ENCODE measurements at places on chromosomes 6 and 20.

- H3K4me3 ChIP-seq = no peak overlapping the region
- no peaks in the 10 kb centered on the region for H3K4me1 ChIP-seq
- H3K27me3 ChIP-seq = peaks cover 32% of the 10 kb centered on the region
- no peaks in the 10 kb centered on the region for H3K36me3 ChIP-seq
- no peak overlapping the region for H3K27ac ChIP-seq
These were observed 336.9 kb downstream of the RNF144B start for GRCh38 chr6:18724056-18724455.

DNA sequence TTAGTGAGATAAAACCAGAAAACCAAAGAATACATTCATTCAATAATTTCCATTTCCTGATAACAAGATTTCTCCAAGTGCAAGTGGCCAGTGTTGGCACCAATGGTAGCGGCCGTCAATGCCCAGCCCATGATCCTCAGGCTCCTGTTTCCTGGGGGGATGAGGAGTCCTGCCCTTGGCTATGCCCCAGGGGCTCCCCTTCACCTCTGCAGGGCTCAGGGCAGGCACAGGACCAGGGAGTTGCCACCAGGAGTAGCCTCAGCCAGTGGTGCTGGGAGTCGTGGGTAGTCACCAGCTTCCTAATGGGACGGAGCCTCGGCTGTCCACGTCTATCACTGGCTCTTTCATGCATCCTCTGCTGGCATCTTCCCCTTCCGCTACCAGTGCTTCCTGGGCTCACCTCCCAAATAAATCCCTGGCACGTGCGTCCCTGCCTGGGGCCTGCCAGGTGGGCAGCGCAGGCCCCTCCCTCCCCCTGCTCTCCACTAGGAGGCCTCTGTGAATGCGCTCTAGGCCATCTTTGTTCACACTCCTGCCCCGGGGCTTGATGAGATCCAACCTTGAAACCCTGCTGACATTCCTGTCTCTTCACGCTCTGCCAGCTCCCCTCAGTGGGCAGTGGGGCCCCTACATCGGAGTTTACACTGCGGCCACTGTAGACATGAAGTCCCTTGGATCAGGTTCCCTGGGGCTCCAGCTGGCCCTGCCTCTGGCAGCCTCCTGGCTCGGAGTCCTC, 215.7 kb downstream of the SYNDIG1 start:
- H3K4me1 ChIP-seq = no peaks in the 10 kb centered on the region
- peaks cover 32% of the 10 kb centered on the region for H3K27me3 ChIP-seq
- H3K4me3 ChIP-seq = no peak overlapping the region
- no peak overlapping the region for H3K27ac ChIP-seq
- DNase-seq = no peak

DNA sequence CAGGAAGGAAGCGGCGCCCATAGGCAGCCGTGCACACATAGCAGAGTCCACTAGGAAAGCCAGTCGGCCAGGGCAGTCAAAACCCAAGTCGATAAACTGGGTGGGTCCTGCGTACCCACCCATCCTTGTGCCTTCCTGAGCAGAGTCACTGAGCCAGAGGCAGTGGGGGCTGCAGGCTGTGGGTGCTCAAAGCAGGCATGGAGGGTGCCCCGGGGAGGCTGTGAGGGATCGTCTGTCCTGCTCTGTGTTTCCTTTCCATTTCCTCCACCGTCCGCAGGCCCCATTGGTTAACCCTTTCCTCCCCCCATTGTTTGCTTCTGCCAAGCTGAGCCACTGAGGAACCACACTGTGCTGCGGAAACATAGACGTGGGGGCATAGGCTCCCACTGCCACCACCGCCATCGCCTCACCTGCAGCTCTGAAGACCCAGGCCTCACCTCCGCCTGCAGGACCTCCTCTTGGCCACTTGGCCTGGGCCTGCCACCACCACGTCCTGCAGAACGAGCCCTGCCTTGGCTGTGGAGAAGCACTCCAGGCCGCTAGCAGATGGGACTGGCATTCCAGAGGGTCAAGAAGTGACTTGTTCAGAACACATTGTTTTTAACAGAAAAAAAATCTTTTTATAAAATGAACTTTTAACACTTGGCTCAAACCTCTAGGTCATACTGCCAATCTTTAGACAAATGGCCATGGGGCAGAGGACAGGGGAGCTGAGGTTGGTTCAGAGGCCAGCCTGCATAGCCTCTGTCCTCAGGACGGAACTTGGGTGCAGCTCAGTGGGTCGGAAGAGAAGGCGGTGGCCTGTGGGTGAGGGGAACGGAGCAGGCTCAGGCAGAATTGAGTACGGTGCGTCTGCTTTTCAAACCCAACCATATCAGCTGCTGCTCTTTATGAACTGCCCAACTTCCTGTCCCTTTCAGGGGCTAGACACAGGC, 52.6 kb downstream of the TCP11 start:
- H3K27ac ChIP-seq = no peak overlapping the region
- no peak for DNase-seq
- no peaks in the 10 kb centered on the region for H3K4me1 ChIP-seq
- H3K36me3 ChIP-seq = peaks cover 3% of the 10 kb centered on the region
- H3K4me3 ChIP-seq = no peak overlapping the region
- no peaks in the 10 kb centered on the region for H3K27me3 ChIP-seq

GRCh38 chr6:6654599-6655575, 66.4 kb downstream of the LY86 start:
- H3K4me3 ChIP-seq = no peak overlapping the region
- no peak overlapping the region for H3K27ac ChIP-seq
- DNase-seq = no peak
- no peaks in the 10 kb centered on the region for H3K36me3 ChIP-seq

- H3K36me3 ChIP-seq = no peaks in the 10 kb centered on the region
- DNase-seq = no peak
- H3K4me1 ChIP-seq = no peaks in the 10 kb centered on the region
- no peak overlapping the region for H3K4me3 ChIP-seq
These were observed 67.5 kb downstream of the THEMIS start for GRCh38 chr6:127833336-127833735.

All from PC-3 (cell line).